ENCODE measurements at places on chromosomes 4 and X.

GRCh38 chrX:86348669-86349068 is 200.4 kb downstream of the DACH2 start:
- no peak for DNase-seq

- no peak for DNase-seq
These were observed 365.4 kb upstream of the EPHA5 start for GRCh38 chr4:66035701-66036100.

DNA sequence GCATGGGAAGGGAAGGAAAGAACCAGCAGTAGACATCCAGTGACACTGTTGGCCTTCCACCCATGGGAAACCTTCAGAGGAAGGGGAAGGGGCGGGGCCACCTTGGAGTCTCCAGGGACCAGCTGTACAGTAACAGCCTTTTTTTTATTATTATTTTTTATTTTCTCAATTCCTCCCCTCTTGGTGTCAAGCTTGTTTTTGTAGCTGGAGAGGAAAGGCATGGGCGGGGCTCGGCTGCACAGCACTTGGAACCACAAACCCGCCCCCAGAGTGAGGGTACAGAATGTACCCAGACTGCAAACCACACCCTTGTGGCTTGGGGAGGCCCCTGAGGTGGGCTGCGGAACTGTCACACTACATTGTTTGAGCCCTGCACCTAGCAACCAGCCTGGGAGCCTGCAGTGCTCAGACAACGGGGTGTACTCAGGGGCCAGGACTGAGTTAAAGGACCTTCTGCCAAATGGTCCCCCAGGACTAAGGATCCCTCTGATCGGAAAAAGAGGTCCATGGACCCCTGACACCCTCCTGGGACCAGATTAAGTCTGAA is 45.7 kb downstream of the PRPS1 start:
- DNase-seq: peak; percentile 71

DNA sequence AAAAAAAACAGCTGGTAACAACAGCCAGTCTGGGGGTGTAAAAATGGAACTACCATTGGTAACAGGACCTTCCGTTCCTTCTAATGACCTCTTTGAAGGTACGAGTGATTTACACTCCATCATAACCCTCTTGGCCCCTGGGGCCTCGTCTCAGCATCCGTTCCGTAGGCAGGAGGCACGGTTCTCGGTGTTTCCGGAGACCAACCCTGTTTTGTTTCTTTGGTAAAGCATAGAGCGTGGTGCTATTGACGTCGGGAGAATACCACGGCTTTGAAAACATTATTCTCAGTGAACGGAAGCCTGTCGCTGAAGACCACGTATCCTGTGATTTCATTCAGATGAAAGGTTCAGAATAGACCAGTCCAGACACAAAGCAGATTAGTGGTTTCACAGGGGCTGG is 198.9 kb downstream of the ASMT start:
- DNase-seq: no peak

DNA sequence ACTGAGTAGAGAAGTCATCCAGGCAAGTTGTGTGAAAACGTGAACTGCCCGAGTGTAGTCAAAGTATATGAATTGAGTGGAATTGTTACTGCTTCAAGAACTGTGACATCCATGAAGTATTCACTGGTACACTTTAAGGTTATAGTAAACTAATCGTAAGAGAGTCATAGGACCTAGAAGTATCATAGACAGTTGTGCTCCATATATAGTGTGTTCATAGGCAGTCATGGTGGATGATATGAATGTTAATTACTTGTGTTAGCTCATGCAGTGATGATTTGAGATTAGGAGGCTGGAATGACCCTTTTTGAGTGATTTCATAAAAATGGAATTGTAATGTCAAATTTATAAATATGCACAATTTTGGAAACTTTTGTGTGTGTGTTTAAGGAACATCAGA is 81.3 kb upstream of the TLR2 start:
- no peak for DNase-seq

DNA sequence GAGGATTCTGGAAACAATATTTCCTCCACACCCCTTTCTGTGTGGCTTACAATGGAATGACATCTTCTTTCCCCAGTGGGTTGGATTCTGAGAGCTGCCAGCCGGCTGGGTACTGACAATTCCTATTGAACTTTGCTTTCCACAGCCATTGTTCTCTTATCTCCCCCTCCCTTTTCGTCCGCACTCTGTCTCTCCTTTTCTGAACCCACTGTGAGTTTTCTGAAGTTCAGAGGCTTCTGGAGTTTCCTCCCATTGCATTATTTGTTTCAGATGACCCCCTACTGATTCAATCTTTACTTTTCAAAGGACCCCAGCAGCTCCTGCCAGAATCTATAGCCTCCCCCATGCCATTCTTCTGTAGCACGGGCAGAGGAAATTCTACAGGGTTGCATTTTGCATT is 10.4 kb downstream of the SMPX start:
- DNase-seq: no peak

DNA sequence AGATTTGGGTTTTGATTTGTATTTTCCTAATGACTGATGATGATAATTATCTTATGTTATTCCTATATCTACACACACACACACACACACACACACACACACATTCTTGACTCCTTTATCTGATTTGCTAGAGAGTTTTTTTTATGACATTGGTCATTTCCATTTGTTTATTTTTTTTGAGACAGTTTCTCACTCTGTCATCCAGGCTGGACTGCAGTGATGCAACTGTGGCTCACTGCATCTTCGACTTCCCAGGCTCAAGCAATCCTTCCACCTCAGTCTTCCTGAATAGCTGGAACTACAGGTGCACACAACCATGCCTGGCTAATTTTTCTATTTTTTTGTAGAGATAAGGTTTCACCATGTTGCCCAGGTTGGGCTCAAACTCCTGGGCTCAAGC is 6.7 kb downstream of the ZNF81 start:
- DNase-seq: no peak

Data from stimulated activated CD8-positive, alpha-beta memory T cell treated with anti-CD3 and anti-CD28 coated beads, Interleukin-15, amount 100 ng/mL, for 1 hour (primary cell).